Activated CD8-positive, alpha-beta memory T cell treated with anti-CD3 and anti-CD28 coated beads, Interleukin-2, amount 10 ng/mL, durations not matched to agents 7 days and 5 days (primary cell): ENCODE measurements at places on chromosomes 7 and 10. TPM values are rescaled to one million over a fixed set of nuclear protein-coding genes. Genes with fewer than 3 reads are reported as not detected.

TMEM106B gene
- total RNA-seq: 23.2 TPM

GRCh38 chr10:14652067-14652466 lies 122.6 kb downstream of the FAM107B start:
- H3K27ac ChIP-seq: no peak overlapping the region
- DNase-seq: no peak
- H3K36me3 ChIP-seq: no peaks in the 10 kb centered on the region

LIPN gene
- not detected for total RNA-seq

GRCh38 chr10:119644994-119645393 lies 6.2 kb upstream of the BAG3 start:
- no peak overlapping the region for H3K4me3 ChIP-seq
- peaks cover 8% of the 10 kb centered on the region for H3K27me3 ChIP-seq
- no peak for DNase-seq
- H3K4me1 ChIP-seq: peaks cover 26% of the 10 kb centered on the region

- peaks cover 6% of the 10 kb centered on the region for H3K36me3 ChIP-seq
- peak overlapping the region; percentile 76 for H3K4me3 ChIP-seq
- H3K27ac ChIP-seq: peak overlapping the region; percentile 46
- no peak for DNase-seq
- peaks cover 38% of the 10 kb centered on the region for H3K4me1 ChIP-seq
Observed at GRCh38 chr7:39734633-39735004, 111.2 kb downstream of the RALA start.

- H3K27ac ChIP-seq: no peak overlapping the region
- no peaks in the 10 kb centered on the region for H3K36me3 ChIP-seq
- DNase-seq: no peak
Observed at GRCh38 chr7:139842401-139843210, 13.5 kb downstream of the TBXAS1 start.

PON1 gene
- total RNA-seq: not detected

- H3K4me3 ChIP-seq: no peak overlapping the region
- H3K27ac ChIP-seq: peak overlapping the region; percentile 34
- no peaks in the 10 kb centered on the region for H3K36me3 ChIP-seq
- DNase-seq: no peak
- peaks cover 6% of the 10 kb centered on the region for H3K27me3 ChIP-seq
- H3K4me1 ChIP-seq: peaks cover 8% of the 10 kb centered on the region
Observed at GRCh38 chr7:27697861-27698430, 35.3 kb upstream of the HIBADH start.

DNA sequence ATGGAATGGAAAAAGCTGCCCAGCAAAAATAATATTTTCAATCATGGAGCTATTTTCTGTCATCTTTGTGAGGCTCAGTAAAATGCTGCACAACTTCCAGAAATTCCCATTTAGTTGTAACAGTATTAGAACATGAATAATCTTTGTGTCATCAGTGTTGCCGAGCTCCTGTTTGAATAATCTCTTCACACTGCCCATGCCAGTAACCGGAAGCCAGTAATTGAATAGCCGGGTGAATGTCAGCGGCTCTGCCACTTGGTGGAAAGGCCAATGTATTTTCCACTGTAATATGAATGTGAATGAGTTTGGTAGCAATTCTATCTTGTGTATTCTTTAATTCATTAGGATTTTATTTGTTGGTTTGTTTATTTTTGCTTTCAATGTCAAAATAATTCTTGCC lies 172.5 kb upstream of the INSYN2A start:
- H3K4me1 ChIP-seq: no peaks in the 10 kb centered on the region
- no peaks in the 10 kb centered on the region for H3K27me3 ChIP-seq
- H3K36me3 ChIP-seq: no peaks in the 10 kb centered on the region
- H3K27ac ChIP-seq: no peak overlapping the region
- no peak for DNase-seq

RADIL gene
- not detected for total RNA-seq

FAM25G gene
- total RNA-seq: not detected

CALU gene
- 28.2 TPM for total RNA-seq

GRCh38 chr7:116708861-116709260 lies 36.9 kb downstream of the MET start:
- no peak overlapping the region for H3K27ac ChIP-seq
- peaks cover 41% of the 10 kb centered on the region for H3K27me3 ChIP-seq
- no peak overlapping the region for H3K4me3 ChIP-seq
- no peak for DNase-seq
- no peaks in the 10 kb centered on the region for H3K4me1 ChIP-seq

RAB19 gene
- 5.0 TPM for total RNA-seq

MET gene
- total RNA-seq: 0.40 TPM

DNA sequence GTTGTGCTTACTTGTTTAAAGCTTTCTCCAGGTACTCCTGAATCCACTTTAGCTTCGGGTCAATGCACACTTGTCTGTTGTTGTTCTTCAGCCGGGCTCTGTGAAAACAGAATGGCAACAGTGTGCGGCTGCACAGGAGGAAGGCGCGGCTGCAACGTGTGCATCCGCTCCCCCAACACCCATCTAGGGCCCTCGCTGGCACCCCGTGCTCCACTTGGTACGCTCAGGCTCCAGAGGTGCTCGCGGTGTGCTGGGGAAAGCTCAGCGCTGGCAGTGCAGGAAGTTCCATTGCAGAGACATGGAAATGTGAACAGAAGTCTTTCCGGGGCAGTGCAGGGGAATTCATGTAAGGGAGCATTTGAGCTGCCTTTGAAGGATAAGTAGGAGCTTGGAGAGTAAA lies 6.3 kb downstream of the CXCL12 start:
- peaks cover 15% of the 10 kb centered on the region for H3K27me3 ChIP-seq
- no peak for DNase-seq
- no peak overlapping the region for H3K4me3 ChIP-seq
- no peak overlapping the region for H3K27ac ChIP-seq

- DNase-seq: no peak
- no peaks in the 10 kb centered on the region for H3K4me1 ChIP-seq
- no peak overlapping the region for H3K4me3 ChIP-seq
- H3K27me3 ChIP-seq: peaks cover 7% of the 10 kb centered on the region
Observed at GRCh38 chr7:31192986-31193385, 140.9 kb downstream of the ADCYAP1R1 start.
